ENCODE measurements at places on chromosomes 2 and 18. TPM values are rescaled to one million over a fixed set of nuclear protein-coding genes. Genes with fewer than 3 reads are reported as not detected.

The RAPGEF4 gene
- total RNA-seq: 1.5 TPM

- DNase-seq: no peak
Measured at GRCh38 chr18:48527461-48527860, 11.4 kb upstream of the CTIF start.

DNA sequence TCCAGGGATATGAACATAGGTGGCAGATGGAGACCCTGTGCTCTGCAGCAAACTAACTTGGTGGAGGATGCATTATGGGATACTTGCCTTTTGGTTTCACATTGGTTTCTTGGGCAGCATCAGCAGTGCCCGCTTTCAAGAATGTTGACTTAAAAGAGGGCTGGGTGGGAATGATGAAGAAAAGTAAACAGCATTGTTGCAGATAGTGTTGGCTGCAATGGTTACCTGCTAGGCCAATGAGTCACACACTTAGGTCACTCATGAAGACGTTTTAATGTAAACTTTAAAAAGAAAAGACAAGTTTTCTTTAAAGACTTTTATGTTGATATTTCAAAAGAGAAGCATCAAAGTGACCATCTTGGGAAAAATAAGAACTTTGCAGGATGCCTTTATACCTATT, 26.1 kb upstream of the FAM237A start:
- DNase-seq: no peak

GRCh38 chr18:24342347-24342746, 55.3 kb downstream of the OSBPL1A start:
- no peak for DNase-seq

DNA sequence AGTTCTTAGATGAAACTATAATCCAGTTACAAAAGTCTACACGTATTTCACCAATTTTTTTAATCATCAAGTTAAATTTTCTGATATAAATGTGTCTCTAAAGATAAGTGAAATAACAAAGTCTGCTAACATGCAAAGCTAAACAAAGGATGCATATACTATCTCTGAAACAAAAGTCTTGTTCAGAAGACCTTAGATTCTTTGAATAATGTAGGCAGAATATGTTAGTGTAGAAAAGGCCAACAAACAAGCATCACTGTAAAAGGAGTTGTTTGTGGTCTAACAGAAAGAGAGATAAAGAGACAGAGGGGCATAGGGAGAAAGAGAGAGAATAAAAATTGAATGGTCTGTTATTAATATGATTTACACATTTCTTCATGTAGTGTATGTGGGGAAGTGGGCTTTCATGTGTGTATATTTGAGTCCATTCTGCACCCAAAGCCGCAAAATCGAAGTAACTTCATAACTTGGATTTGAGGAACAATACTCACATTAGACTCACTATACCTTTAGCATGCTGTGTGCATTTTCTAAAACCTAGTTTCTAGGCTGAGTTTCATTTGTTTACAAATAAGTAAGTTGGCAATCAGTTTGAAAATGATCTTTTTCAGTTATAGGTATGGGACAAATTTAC, 734.8 kb upstream of the REG3G start:
- no peak for DNase-seq

- peak; percentile 31 for DNase-seq
Measured at GRCh38 chr18:61502472-61502871, 169.2 kb downstream of the CDH20 start.

All from colonic mucosa (tissue), 4 donors.